ENCODE measurements at places on chromosomes 16 and 17. TPM values are rescaled to one million over a fixed set of nuclear protein-coding genes. Genes with fewer than 3 reads are reported as not detected.

The TBX21 gene
- not detected for total RNA-seq

The PYDC1 gene
- not detected for total RNA-seq

The PRSS33 gene
- not detected for total RNA-seq

- DNase-seq: peak; percentile 58
Observed at GRCh38 chr17:66949501-66949900, 15.0 kb upstream of the CACNG4 start.

GRCh38 chr16:11386791-11387546, 41.7 kb downstream of the RMI2 start:
- DNase-seq: peak; percentile 57

The SLC52A1 gene
- not detected for total RNA-seq

GRCh38 chr17:61847659-61848058, 15.7 kb downstream of the BRIP1 start:
- no peak for DNase-seq

- no peak for DNase-seq
Observed at GRCh38 chr17:45791935-45792334, 7.8 kb downstream of the CRHR1 start.

The ARHGDIA gene
- 161 TPM for total RNA-seq

GRCh38 chr17:74584292-74585060, 7.6 kb downstream of the CD300LD start:
- DNase-seq: no peak

The TPSB2 gene
- not detected for total RNA-seq

DNA sequence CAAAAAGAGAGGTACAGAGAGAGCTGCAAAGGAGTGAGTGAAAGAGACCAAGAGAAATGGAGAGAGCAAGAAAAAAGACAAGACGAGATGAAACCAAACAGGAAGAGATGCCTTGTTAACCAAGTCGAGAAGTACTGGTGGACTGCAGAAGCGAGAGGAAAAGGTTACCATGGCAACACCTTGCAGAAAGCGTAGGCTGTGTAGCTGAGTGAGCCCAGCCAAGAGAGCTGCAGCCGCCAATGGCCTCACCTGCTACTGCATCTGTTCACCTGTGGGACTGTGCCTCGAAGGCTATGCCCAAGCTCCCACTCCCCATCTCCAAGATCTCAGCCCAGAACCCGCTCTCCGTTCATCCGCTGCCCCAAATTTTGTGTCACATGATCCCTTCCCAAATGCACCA, 161.3 kb downstream of the SLC39A11 start:
- no peak for DNase-seq

The GLIS2 gene
- 3.3 TPM for total RNA-seq

GRCh38 chr16:22313876-22314470, 16.8 kb downstream of the POLR3E start:
- DNase-seq: no peak

The ACOX1 gene
- total RNA-seq: 41.5 TPM

The HOXB1 gene
- not detected for total RNA-seq

DNA sequence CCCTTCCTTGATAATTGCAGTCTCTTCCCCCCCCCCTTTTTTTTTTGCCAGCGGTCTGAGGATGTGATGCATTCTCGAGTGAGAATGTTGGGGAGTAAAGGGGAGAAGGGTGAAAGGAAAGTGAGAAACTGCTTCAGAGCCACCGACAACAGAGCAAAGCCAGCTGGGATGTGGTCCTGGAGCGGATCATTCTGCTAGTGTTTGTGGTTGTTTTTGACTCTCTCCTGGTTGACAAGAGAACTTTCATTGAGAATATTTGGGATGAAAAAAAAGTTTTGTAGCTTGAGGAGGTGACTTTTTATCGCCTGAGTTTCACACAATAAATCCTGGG, 1.3 kb downstream of the NF1 start:
- no peak for DNase-seq

The KRTAP1-5 gene
- 0.19 TPM for total RNA-seq

DNA sequence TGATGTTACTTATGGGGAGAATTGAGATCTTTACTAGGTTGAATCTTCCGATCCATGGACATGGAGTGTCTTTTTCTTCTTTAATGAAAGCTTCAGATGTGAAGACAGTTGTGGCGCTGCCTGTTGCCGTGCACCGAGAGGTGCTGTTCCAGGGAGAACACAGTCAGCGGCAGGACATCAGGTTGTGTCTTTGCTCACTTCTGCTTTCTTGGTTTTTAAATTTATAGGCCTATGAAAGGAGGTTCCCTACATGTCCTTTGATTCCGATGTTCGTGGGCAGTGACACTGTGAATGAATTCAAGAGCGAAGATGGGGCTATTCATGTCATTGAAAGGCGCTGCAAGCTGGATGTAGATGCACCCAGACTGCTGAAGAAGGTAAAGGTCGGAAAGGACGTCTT, 49.8 kb downstream of the SEC14L1 start:
- DNase-seq: no peak

The ATP2A1 gene
- total RNA-seq: 120 TPM

- DNase-seq: no peak
Observed at GRCh38 chr17:50934672-50935220, 68.6 kb upstream of the TOB1 start.

DNA sequence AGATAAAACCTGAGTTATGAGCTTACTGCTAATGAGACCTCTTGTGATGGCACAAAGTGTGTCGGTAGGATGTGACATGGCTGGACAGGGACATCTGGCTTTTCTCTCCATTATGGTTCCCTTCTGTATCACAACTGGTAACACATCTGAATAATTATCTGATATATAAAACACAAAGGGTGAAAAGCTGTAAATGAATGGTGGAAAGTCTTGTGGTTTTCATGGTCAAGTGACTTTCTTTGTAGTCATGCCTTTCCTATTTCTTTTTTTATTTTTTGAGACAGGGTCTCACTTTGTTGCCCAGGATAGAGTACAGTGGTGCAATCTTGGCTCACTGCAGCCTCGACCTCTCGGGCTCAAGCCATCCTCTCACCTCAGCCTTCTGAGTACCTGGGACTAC, 35.3 kb upstream of the ZFHX3 start:
- DNase-seq: no peak

GRCh38 chr17:33709881-33710280, 416.8 kb upstream of the ASIC2 start:
- DNase-seq: no peak

The SPNS2 gene
- 0.56 TPM for total RNA-seq

DNA sequence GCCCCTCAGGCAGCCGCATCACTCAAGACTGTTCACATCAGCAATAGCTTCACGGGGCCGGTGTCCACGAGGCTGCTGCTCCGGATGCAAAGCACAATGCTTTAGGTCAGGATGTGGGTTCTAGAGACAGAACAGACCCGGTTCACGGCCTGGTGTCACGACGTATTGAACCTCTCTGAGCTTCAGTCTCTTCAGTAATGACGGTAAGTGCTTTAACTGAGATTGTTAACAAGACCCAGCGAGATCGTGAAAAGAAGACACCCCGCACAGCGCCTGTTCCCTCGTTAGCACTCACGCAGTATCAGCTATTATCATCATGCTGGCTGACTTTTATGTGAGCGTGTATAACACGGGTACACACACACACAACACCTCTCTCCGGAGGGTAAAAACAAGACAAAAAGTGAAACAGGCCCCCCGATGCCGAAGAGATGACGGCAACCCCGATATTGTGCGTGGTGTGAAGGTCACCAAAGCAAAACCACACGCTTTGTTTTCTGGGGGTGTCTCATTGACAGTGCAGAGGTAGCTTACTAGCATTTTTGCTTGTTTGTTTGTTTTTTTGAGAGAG, 21.4 kb upstream of the ABR start:
- DNase-seq: no peak

DNA sequence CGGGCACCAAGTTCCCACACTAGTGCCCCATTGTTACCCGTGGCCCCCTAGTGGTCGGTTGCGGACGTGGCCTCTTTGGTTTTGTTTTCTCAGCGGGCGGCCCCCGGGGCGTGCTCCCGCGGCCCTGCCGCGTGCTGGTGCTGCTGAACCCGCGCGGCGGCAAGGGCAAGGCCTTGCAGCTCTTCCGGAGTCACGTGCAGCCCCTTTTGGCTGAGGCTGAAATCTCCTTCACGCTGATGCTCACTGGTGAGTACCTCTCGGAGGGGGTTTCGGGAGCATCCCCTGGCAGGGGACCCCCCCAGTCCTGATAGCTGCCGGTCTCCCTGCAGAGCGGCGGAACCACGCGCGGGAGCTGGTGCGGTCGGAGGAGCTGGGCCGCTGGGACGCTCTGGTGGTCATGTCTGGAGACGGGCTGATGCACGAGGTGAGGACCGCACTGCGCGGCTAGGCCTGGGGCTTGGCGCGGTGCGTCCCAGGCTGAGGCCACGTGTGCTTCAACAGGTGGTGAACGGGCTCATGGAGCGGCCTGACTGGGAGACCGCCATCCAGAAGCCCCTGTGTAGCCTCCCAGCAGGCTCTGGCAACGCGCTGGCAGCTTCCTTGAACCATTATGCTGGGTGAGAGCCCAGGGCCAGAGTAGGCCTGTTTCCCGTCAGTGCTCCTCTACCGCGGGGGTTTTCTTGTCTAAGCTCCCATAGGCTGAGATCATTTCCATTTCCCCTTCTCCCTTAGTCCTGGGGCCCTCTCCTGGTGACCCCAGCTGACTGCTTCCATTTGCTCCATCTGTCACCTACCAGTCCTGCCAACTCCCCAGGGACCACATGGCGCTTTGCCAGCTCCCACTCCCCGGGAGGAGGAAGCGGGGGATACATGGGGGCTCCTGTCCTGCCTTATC, 1.7 kb downstream of the SPHK1 start:
- DNase-seq: peak; percentile 84

DNA sequence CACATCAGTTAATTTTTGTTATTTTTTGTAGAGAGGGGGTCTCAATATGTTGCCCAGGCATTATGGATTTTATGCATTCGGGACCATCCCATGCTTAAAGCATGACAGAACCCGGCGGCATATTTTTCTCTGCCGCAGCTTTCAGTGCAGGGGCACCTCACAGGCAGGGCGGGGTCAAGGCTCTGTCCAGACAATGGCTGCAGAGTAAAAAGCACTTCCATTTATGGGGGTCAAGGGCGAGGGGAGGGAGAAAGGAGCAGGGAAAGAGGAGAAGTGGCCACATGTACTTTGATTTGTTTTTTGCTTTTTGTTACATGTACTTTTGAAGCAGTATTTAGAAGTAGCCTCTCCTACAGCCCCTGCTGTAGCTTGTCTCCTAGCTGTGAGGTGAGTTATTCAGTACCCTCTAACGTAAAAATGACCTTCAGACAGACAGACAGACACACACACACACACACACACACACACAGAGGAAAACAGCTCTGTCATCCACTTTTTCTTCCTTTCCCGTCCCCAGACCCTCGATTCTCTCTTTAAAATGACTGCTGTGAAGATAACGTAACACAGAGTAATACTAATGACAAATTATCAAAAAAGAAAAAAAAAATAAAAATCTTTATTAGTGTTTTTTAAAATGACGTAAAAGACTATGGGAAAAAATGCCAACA, 856 bp upstream of the SCPEP1 start:
- DNase-seq: no peak

DNA sequence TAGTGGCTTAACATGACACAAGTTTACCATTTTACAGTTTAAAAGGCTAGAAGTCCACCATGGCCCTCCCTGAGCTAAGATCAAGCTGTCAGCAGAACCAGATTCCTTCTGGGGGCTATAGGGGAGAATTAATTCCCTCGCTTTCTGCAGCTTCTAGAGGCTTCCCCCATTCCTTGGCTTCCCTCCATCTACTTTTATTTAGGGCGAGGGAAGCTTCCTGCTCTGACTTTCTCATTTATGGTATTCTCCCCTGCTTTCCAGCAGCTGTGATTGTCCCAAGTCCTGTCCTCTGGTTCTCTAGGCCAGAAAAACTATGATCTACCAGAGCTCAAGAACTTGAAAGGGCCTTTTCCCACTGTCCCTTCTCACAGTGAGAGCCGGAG, 4.3 kb downstream of the CETP start:
- peak; percentile 47 for DNase-seq

DNA sequence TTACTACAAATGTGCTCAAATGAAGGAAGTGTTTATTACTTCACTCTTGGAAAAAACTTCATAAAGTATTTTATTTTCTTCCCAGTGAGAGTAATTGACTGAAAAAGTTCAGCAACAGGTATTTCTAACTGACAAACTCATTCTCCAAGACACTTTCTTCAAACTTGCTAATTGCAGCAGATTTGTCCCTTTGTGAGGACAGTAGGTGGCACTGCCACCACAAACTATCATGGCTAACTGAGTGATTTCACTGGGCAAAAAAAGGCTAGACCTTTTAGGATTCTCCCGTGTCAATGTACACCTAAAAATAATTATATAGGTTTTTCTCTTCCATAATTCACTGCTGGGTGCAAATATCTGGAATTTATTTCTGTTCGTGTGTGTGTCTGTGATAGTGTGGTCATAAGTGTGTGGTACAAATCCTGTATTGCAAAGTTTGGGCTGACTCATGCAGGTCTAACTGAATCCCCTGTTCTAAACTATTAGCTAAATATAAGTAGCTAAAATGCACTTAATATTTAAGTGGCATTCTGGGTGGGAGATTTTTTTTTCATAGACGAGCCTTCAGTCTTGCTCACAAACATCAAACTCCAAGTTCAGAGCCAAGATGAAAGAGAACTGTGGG, 3.9 kb downstream of the HS3ST3A1 start:
- DNase-seq: peak; percentile 78

DNA sequence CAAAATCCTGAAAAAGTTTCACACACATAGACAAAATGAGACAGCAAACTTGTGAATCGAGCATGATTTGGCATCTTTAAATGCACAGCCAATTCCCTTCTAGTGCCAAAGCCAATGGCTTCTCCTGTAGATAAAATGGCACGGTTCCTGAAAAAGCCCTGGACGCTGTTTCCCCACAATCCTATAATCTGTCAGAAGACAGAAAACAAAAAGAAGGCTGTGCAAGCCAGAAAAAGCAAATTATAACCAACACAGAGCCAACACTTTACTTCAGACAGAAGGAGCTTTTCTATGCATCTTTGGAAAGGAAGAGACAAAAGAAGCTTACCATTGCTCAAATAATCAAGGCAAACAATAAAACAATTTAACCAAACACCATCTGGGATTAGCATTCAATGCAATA, 23.8 kb downstream of the FAM222B start:
- no peak for DNase-seq

DNA sequence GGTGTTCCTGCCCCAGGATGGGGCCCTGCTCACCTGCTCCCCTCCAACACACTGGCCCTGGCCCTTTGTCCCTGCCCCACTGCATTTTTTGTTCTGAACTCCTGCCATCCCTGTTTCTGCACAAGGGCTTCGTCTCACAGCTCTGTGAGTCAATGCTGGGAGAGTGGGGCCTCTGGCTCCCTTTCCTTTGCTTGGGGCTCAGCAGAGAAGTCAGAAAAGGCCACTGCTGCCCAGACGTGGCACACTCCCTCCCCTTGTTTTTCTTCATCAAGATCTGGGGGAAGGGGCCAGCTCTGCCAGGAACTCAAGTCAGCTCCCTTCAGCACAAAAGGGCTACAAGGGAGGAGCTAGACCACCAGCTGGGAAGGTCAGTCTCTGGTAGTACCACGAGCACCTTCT, 8.9 kb downstream of the PROCA1 start:
- DNase-seq: no peak

GRCh38 chr16:1090620-1091587, 5.1 kb downstream of the C1QTNF8 start:
- DNase-seq: no peak

The OR4D1 gene
- not detected for total RNA-seq

Measured in myocyte (in vitro differentiated cells).